ENCODE measurements at places on chromosomes 4 and X.
A peak's percentile ranks its signal among the peaks of the same experiment; 100 is the strongest.

DNA sequence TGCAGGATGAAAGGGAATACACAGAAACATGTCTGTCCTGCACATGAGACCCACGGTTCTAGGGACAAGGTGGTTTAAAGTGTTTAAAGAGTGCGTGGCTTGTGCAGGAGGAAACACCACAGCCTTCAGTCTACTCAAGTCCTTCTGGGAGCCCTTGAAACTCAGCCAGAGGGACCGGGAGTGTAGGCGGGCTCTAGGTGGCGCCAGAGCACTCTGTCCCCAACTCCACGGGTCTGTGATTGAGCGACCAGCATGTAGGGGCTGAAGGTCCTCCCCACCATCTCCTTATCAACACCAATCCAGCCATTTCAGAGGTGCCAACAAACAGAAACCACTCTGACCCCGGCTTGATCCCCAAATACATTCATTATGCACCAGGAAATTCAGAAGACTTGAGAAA lies 82.0 kb upstream of the CLDN34 start:
- DNase-seq = peak; percentile 43

DNA sequence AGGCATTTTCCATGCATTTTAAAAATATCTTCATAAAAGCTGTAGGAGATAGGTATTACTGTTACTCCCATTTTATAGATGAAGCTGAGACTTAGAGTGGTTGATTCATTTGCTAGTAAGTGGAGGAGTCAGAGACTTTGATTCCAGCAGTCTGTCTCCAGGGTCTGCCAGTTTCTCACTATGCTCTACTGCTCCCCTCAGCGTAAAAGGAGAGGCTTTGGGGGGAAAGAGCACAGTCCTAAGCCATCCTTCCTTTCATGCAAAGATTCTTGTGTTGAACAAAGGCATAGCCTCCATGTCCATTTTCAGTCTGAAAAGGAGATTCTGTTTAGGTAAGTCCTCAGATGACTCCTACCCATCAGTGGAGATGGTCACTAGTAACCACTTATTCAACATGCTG lies 117.7 kb upstream of the TMEM150C start:
- DNase-seq = no peak

- DNase-seq = no peak
Measured at GRCh38 chrX:31331015-31331414, 259.2 kb upstream of the FTHL17 start.

GRCh38 chr4:20532871-20533870 lies 167.1 kb upstream of the PACRGL start:
- DNase-seq = no peak

GRCh38 chr4:3168029-3168428 lies 80.9 kb upstream of the MSANTD1 start:
- no peak for DNase-seq

- DNase-seq = no peak
Measured at GRCh38 chrX:103630171-103630511, 1.4 kb downstream of the TCEAL1 start.

DNA sequence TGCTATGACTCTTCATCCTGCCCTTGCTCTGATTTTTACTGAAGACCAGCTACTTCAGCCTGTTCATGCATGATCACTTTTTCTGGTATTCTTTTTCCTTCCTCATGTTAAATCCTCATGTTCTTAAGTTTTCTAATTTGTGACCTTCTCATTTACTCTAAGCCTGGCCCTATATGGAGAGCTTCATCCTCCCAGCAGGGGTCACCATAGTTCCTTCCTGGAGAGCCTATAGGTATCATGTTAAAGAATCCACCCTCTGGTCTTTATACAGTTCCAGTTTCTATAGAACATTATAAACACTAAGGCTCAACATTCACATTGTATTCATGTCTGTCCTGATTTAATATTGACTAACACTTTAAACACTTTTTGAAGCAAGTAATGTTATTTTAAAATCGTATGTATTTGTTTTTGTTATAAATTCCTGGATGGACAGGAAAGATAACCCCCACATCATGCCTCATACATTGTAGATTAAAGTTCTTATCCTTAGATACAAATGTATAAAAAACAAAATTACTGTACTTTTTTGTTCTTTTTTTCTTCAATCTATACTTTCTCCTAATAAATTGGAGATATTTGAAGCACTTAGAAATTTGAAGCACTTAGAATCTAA lies 53.8 kb upstream of the OTUD4 start:
- DNase-seq = peak; percentile 12

DNA sequence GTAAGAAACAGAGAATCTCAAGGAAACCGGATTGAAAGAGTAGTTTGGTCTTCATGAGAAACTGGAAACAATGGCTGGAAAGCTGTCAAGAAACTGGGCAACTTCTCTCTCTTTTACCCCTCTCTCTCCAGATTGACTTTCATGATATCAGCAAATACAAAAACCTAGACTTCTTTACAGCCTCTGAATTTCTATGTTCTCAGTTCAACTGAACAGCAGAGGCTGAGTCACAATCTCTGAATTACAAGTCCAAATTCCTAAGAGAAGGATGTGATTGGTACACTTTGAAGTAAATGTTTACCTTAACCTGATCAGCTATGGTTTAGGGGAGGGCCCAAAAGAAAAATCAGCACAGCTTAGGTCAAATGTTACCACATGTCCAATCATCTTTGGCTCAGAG lies 974.9 kb downstream of the RPA4 start:
- no peak for DNase-seq

- DNase-seq = no peak
Measured at GRCh38 chr4:26815706-26816105, 44.9 kb upstream of the STIM2 start.

DNA sequence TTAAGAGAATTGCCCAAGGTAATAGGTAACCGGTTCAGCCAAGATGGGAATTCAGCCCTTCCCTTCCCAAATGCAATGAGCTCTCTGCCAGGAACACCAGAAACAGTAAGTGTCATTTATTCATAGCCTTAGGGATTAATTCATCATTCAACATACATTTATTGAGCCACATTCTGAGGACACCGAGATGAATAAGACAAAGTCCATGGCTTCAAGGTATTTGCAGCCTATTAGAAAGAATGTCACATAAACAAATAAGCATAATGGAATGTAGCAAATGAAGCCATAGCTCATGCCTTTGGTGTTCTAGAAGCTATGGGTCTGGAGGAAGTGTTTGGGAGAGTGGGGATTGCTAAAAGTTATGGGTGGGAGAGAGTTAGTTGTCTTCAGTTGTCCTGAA lies 6.3 kb upstream of the TAB3 start:
- no peak for DNase-seq

GRCh38 chr4:152004801-152005200 lies 244.0 kb upstream of the GATB start:
- no peak for DNase-seq

- no peak for DNase-seq
Measured at GRCh38 chrX:79412972-79413371, 45.8 kb upstream of the ITM2A start.

DNA sequence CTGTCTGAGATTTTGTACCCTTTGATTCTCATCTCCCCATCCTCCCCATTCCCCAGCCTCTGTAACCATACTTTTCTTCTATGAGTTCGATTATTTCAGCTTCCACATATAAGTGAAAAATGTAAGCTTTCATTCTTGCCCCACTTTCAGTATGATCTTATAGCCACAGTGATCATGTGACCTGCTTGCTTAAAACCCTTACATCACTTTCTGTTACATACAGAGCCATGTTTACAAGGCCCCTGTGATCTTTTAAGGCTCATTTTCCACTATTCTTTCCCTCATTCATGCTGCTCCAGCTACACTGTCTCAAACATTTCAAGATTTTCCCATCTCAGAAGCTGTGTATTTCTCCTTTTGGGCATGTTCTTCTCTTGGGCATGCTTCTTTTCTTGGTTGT lies 147.7 kb downstream of the DCK start:
- DNase-seq = no peak
